Foreskin keratinocyte (primary cell): ENCODE measurements at places on chromosomes 5 and 9. TPM values are rescaled to one million over a fixed set of nuclear protein-coding genes. Genes with fewer than 3 reads are reported as not detected.

The CCDC152 gene
- total RNA-seq: 2.0 and 2.8 TPM in 2 replicates

The NTRK2 gene
- under 0.01 TPM in 2 replicates for total RNA-seq

The LRRC26 gene
- total RNA-seq: not detected in 2 replicates

The GABRP gene
- total RNA-seq: not detected in 2 replicates

The SV2C gene
- under 0.01 and 0.11 TPM in 2 replicates for total RNA-seq

The CXCL14 gene
- 0.42 and 0.44 TPM in 2 replicates for total RNA-seq

The SPRY4 gene
- total RNA-seq: 25.6 and 31.6 TPM in 2 replicates

The NEUROG1 gene
- total RNA-seq: not detected in 2 replicates

The C9orf153 gene
- total RNA-seq: 0.28 TPM in 1 of 2 replicates, not detected in the other

The AQP7 gene
- not detected in 2 replicates for total RNA-seq

The COL27A1 gene
- total RNA-seq: 13.4 and 17.7 TPM in 2 replicates

The FOXD4L3 gene
- 0.04 TPM in 1 of 2 replicates, not detected in the other for total RNA-seq

The FIBCD1 gene
- 1.2 and 2.7 TPM in 2 replicates for total RNA-seq

The SPAAR gene
- not detected in 2 replicates for total RNA-seq

The RUSC2 gene
- 15.5 and 16.2 TPM in 2 replicates for total RNA-seq

The WNT8A gene
- not detected in 2 replicates for total RNA-seq

The PCDHB9 gene
- total RNA-seq: 0.10 TPM in 1 of 2 replicates, not detected in the other

The CCL27 gene
- total RNA-seq: 0.49 and 0.95 TPM in 2 replicates

The LHX3 gene
- total RNA-seq: not detected in 2 replicates

The MSH3 gene
- 13.3 and 15.6 TPM in 2 replicates for total RNA-seq

The TPPP gene
- total RNA-seq: 0.14 and 0.44 TPM in 2 replicates
